ENCODE measurements at places on chromosomes 2 and 18. TPM values are rescaled to one million over a fixed set of nuclear protein-coding genes. Genes with fewer than 3 reads are reported as not detected.

GRCh38 chr2:221517696-221518151 is 54.4 kb downstream of the EPHA4 start:
- DNase-seq, result peak; percentile 77

DNA sequence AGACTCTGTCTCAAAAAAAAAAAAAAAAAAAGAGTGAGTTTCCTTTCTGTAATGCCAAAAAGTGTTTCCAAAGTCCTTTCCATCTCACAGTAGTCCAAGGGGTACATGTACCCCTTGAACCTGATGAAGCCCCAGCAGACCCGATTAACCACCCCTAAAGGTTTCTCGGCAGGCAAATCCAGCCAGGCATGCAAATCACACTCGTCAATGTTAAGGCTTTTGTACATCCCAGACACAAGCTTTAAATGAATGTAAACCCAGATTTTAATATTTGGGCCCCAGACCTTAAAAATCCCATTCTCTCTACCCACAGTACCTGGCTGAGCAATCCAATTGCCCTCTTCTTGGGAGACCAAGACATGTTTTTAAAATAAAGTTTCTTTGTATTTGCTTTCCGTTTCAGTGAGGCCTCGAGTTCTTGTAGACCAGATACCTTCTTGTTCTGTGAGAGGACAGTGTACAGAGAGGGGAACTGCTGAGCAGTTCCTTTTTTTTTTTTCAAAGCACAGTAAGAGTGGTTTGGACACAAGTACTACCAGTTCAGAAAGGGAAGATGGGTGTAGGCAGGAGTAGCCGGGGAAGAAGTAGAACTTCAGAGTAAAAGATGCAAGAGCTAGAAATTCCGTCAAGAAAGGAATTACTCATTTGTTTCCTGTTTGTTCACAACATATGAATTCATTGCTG is at the start of gene NLRC4:
Gene NLRC4 (minus strand): TSS at position 465 of the 684 bp plus-strand sequence. CDS start 8,111 bp downstream, outside the sequence.
- no peak for DNase-seq

DNA sequence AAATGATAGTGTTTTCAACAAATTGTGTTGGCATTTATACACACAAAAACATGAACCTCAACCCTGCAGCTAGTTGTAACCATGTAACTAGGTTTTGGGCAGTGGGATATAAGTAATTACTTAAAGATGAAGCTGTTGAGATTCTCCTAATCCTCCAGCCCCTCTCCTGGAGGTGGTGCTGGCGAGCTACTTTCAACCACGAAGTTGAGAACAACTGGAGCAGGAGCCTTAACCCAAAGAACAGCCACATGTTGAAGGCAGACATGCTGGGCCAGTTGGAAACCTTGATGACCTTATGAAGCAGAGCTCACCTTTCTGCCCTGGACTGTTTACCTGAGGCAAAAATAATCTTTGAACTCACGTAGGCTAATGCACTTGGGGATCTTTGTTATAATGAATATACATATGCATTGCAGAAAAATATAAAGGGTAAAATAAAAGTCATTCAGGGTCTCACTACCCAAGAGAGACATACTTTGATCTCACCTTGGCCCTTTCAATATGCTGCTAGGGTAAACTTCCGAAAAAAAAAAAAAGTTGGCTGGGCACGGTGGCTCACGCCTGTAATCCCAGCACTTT is 89.6 kb upstream of the NPAS2 start:
- peak; percentile 50 for DNase-seq

- DNase-seq, result no peak
These were observed 260.7 kb upstream of the MGAT5 start for GRCh38 chr2:133993160-133993559.

DNA sequence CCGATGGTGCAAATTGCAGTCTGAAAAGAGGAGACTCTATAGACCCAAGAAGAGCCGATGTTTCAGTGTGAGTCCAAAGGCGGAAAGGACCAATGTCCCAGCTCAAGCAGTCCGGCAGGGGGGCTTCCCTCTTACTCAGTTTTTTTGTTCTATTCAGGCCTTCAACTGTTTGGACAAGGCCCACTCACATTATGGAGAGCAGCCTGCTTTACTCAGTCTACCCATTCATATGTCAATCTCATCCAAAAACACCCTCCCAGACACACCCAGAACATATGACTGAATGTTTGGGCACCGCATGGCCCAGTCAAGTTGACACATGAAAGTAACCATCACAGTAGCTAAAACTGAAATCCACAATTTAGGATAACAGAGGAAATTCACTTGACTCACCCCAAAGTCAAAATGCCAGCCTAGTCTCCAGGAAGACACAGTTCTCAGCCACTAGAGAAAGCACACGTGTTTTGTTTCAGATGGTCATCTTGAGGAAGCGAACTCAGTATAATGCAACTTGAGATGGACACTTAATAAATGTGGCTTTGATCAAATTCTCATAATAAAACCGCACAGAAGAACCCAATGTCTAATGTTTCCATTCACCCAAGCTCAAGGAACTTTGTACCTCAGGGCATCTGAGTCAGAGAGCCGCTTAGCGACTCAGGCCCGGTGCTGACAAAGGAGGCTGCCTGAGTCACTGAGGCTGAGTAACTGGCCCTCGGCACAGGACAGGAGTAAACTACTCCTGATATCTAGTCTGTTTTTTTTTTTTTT is 2.4 kb downstream of the FHL2 start:
- DNase-seq, result peak; percentile 74

DNA sequence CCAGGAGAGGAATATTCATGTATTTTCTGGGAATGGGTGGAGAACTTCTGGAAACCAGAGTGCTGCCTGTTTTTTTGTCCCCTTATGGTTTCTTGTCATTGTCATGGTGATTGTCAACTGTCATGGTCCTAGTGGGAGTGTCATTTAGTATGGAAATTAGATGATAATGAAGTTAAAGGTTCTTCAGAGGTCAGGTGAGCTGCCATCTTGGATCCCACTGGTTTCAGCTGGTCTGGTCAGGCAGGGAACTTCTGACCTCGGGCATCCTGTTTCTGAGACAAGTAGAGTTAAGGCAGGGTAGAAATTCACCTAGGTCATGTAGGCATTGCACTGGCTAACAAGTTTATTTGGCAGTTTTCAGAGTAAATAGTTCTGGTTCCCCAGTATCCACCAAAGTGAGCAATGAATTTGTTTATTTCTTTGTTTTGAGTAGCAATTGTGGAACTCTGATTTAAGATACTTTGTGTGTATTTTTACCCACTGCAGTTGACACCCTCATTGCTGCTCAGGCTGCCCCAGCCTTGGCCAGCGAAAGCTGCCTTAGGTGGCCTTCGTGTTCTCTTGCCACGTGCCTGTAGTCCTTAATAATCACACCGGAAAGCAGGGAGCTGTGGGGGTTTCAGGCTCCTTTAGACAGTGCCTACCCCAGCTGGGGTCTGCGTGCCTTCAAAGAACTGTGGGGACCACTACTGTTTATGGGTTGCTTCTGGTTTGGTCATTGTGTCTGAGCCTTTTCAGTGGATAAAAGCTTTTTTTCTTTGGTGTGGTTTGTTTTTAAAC is 48.7 kb downstream of the NCK2 start:
- no peak for DNase-seq

- DNase-seq, result no peak
These were observed 156.2 kb downstream of the DDX1 start for GRCh38 chr2:15747603-15748471.

- DNase-seq, result no peak
These were observed 44.7 kb downstream of the FER1L5 start for GRCh38 chr2:96687266-96687665.

DNA sequence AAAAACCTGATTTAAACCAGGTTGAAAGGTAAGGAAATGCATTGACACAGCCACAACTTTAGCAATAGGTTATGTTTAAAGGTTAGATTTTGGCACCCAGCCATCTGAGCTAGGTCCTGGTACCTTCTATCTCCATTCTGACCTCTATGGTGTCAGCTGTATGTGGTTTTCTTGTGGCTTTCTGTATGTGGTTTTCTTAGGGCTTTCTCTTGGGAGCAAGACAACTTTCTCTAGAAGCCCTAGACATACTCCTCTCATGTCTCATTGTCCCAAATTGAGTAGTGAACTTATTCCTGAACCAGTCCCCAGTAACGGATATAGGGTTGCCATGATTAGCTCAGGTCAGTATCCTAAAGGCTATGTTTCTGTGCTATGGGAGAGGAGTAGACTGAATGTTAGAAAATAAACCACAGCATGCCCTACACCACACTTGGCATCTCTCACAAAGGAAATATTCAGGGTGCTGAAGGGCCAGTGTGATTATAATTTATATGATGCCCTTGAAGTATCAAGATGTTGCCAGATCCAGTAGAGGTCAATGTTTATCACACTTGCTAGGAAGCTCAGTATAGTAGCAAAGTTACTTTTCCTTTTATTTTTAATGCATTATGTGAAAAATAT is 176.1 kb downstream of the CAPN13 start:
- no peak for DNase-seq

DNA sequence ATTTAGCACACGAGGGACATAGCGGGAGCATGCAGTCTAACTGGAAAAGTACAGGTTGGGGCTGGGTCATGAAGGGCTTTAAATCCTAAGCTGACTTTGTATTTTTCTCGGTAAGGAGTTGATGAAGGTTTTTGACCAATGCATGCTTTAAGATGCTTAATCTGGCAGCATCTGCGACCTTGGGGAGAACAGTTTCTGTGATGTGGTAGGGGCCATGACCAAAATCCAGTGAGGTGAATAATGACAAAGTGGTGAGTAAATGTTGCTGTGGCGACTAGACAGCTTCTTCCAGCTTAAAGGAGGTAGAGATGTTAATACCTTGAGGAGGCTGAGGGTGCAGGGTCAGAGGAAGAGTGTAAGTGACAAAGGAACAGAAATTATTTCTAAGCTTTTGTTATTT is 174.6 kb upstream of the ALPP start:
- no peak for DNase-seq

GRCh38 chr2:119123389-119123788 is 35.2 kb downstream of the C1QL2 start:
- DNase-seq, result no peak

DNA sequence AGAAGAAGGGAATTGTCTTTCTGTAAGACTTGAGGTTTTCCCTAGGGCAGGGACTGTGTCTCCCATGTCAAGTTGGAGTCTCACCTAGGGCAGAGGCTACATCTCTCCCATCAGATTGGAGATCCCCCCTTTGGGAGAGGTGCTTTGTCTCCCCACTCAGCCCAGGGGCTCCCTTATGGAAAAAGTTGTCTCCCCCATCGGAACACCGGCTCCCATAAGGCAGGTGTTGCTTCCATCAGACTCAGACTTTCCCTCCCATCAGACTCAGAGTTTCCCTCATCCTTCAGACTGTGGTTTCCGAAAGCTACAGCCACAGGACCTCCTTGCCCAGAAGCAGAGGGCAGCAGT is 5.8 kb downstream of the ANKRD53 start:
- no peak for DNase-seq

GRCh38 chr2:66531155-66531554 is 96.2 kb downstream of the MEIS1 start:
- DNase-seq, result no peak

DNA sequence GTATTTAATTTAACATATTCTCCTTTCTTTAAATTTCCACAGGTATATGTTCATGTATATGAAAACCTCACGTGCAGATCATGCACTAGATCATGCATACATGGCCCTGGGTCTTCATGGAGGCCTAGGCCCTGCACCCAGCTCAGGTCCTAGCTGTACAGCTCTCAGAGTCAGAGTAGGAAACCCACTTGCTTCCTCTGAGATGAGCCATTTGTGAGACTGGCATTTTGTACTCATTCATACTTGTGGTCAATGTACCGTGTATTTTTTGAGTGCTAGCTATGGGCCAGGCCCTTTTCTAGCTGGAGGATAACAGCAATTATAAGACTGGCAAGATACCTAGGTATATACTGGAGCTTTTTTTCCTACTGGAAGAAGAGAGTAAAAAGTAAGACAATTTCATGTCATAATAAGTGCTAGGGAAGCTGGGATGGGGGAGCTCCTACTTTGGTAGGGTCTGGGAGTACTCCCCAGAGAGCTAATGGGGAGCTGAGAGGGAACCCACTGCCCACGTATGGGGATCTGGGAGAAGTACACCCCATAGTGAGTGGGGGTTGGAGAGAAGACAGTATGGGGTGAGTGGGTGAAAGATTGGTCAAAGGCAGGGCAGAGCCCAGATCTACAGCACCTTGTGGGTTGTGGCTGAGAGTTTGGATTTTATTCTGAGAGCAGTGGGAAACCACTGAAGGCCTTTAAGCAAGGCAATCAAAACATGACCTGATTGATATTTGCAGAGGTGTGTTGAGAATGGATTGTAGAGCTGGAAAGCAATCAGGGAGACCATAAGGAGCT is 72.0 kb downstream of the POLE4 start:
- no peak for DNase-seq

GRCh38 chr18:3456686-3457069 is 6.7 kb downstream of the TGIF1 start:
- no peak for DNase-seq

- DNase-seq, result no peak
These were observed 1076.2 kb downstream of the TSN start for GRCh38 chr2:122831649-122832048.

DNA sequence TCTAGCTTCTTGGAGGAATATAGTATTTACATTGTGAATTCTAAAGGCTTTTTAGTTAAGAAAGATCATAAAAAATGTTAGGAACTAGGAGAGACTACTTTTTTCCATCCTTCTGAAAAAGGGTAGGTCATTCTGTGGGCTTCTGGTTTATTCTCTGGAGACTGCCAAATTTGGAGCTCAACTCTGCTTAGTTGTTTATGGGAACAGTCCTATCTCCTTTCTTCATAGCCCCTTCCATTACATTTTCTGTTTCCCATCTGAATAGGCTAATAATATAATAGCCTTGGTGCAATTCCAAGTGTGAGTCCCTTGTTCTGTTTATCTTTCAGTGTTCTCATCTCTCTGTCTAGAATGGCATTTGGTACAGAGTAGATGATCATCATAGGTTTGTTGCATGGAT is 15.6 kb downstream of the LAMA3 start:
- no peak for DNase-seq

DNA sequence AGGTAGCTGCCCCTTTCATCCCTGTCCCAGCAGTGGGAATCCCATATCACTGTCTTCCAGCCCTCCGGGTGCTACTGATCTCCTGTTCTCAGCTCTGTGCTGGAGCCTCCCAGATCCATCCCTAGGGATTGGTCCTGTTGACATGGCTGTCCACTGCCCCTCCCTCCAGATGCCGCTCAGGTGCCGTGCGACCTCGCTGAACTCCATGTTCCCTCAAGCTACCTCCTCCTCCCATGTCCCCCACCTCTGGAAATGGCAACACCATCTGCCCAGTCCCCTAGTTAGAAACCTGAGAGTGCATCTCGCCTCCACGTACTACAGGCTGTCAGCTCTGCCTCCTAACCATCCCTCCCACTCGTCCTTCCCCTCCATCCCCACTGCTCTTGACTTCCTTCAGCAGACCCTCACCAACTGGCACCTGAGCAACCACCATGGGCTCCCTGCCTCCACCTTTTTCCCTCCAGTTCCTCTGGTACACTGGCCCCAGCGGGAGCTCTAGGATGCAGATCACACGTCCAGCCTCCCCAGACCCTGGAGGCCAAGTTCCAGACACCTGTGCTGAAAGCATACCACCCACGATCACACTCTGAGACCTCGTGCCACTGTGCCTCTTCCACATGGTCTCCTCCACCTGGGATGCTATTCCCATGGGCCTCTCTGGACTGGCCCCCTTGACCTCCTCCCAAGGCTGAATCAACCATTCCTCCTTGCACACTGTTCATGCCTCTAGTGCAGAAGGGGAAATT is 106.8 kb downstream of the KLHL29 start:
- no peak for DNase-seq

The CDK5R2 gene
- 0.22 TPM for total RNA-seq

The NOL4 gene
- total RNA-seq, result 1.8 TPM

The MC4R gene
- total RNA-seq, result not detected

The WDFY1 gene
- total RNA-seq, result 73.4 TPM

The HRH4 gene
- total RNA-seq, result 0.11 TPM

All from left colon (tissue), 2 donors.